ENCODE measurements at places on chromosomes 16 and 17.
A peak's percentile ranks its signal among the peaks of the same experiment; 100 is the strongest.

GRCh38 chr17:67520252-67520906, 143.3 kb downstream of the PITPNC1 start:
- peak; percentile 69 for ATAC-seq

DNA sequence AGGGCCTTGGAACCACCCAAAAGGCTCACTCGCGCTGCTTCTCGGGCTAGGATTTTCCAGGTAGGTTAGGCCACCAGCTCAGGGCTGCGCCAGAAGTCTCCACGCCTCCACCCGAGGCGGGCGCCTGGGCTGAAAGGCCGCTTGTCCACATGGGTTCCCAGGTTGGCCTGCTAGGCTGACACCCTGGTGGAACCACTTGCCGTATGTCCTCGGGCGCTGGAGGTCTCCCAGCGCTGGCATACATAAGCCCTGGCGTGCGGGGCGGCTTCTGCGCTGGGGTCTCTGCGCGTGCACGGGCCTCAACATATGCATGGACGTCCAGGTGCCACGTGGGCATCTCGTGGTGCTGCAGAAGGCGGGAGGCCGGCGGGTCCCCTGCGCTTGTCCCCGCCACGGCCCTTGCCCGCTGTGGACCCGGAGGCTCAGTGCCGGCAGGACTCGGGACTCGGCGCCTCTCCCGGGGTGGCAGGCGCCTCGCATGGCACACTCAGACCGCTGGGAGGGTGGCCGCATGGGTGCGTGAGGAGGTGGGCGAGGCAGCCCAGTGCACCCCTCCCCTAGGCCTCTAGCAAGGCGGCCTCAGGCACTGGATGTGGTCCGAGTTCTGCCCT, 47.2 kb upstream of the ZNF629 start:
- ATAC-seq = no peak

DNA sequence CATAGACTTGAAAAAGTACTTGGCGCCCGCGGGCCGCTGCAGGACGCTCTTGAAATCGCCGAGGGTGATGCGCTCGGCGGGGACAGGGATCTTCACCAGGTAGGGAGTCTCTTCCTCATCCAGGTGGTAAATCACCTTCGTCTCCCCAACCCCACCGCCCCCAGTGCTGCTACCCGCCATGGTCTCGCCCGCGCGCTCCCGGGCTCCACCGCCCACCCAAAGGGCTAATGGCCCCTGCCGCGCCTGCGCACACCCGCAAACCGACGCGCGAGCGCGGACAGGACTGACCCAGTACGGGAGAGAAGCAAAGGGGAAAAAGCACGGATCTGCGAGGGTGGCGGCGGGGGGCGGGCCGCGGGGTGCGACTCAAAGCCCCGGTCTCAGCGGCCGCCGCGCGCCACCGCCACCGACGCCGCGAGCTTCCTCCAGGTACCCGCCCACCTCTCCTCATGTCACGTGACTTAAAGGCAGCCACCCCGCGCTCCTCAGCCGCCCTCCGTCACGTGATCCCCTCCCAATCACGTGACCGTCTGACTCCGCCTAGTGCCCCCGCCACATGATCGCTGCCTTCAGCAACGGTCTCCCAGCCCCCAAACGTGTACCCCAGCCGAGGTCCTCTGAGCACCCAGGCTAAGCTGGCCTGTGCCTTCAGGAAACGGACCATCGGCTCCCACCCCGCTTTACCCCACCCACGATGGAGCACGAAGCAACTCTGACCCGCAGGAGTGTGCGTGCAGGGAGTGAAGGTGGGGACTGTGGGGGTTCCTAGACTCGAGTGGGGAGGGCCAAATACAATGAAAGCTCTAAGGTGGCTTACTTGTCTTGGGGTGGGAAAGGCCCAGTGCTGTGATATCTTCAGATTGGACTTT, at the start of gene DVL2:
Gene DVL2, minus strand, starts transcription at position 435 of the 869 bp plus-strand sequence. Its CDS starts 255 bp downstream, at position 180.
- peak; percentile 38 for ATAC-seq

DNA sequence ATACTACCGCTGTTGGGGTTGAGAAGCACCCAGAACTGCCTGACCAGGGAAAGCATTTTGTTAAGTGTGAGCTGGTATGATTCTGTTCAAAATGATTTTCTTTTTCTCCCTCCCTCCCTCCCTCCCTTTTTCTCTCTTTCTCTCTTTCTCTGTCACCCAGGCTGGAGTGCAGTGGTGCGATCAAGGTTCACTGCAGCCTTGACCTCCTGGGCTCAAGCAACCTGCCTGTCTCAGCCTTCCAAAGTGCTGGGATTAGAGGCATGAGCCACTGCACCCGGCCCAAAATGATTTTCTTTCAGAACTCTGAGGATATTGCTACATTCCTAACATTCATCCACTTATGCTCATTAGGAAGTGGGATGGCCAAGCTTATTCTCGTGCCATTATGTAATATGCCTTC, 41.3 kb downstream of the SLC47A1 start:
- ATAC-seq = no peak

GRCh38 chr17:6724009-6724408, 10.8 kb upstream of the SLC13A5 start:
- ATAC-seq = no peak

DNA sequence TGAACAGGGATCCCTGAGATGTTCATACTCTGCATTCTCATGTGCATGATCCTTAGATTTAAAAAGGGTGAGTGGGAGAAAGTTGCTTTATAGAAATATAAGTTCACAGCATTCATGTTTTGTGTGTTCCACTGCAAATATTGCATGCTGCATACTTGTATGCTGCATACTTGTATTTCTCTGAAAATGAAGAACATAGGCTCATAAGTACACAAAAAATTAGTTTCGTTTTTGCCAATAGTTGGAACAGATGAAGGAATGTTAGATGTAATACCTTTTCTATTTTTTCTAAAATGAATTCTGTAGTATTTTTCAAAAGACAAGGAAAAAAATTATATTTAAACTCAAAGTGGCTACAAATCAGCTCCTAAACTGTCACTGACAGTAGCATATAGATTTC, 79.0 kb downstream of the NFAT5 start:
- ATAC-seq = no peak

DNA sequence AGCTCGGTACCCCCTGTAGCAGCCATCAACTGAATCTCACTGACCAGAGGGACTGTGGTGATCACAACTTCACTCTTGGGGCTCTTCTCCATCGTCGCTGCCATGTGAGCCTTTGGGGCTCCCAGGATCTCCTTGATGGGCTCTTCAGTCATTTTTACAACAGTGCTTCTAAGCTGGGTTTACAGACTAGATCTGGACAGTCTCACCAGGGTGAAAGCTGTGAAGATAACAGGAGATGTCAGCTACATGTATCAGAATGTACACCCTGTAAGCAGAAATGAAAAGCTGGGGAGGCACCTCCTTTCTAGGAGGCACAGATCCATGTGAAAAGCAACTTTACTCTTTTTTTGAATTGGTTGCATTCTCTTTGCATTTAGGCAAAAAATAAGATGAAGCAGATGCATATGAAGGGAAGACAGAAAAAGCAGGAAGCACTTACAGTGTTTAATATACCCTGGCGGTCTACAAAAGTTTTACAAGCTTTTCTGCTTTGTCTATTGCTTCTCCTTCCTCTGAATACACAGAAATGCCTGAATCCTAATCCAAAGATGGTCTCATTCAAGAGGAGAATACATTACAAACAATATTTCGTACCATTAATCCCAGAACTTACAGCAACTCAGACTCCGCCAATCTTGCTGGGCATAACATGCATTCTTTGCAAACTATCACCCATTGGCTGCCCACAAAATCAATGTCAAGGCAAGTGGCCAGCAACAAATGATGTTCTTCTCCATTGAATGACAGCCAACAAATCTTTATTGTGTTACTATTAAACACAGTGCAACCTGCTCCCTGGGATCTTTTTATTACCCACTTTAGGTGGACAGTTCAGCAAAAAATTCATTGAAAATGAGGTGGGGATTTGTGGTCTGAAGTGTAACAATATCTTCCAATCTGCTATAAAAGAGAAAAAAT, 1.5 kb downstream of the TMEM100 start:
- ATAC-seq = no peak

GRCh38 chr17:10276436-10276835, 78.0 kb upstream of the GAS7 start:
- ATAC-seq = no peak

DNA sequence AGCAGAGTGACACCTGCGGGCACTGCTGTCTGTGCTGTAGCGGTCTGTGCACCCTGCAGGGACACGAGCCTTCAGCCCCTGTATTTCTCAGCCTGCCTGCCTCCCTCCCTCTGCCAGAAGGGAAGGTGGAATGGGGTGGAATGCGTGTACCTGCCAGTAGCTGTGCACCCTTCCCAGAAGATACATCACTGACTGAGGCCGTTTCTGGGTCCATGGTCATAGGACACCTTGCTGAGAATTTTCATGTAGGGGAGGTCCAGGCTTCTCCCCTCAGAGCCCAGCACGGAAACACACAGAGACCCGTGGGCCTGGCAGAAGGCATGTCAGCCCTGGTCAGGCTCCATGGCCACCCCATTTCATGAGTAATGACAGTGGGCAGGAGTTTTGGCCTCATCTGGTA, 16.5 kb downstream of the DBNDD1 start:
- ATAC-seq = no peak

DNA sequence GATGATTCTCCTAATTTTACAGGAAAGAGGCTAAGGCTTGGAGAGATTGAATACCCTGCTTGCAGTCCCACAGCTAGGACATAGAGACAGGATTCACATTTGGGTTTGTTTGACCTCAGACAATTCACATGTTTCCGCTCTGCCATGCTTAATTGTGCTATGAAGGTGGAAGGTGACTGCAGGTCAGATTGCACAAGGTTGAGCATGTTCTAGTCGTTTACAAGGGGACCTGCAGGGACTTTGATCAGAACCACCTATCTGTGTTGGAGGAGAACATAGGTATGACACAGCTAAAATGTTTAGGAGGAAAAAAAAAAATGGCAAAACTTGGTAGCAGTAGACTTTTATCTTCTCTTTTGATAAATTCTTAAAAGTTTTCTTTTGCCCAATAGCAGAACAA, 4.9 kb upstream of the ANKFN1 start:
- no peak for ATAC-seq

GRCh38 chr16:72467157-72467759, 295.3 kb upstream of the PMFBP1 start:
- peak; percentile 50 for ATAC-seq

All from motor neuron (in vitro differentiated cells).